T-helper 9 cell (primary cell): ENCODE measurements at places on chromosomes 13 and 19.
A peak's percentile ranks its signal among the peaks of the same experiment; 100 is the strongest.

GRCh38 chr13:57636816-57637215 lies 5.3 kb downstream of the PCDH17 start:
- no peak for DNase-seq

DNA sequence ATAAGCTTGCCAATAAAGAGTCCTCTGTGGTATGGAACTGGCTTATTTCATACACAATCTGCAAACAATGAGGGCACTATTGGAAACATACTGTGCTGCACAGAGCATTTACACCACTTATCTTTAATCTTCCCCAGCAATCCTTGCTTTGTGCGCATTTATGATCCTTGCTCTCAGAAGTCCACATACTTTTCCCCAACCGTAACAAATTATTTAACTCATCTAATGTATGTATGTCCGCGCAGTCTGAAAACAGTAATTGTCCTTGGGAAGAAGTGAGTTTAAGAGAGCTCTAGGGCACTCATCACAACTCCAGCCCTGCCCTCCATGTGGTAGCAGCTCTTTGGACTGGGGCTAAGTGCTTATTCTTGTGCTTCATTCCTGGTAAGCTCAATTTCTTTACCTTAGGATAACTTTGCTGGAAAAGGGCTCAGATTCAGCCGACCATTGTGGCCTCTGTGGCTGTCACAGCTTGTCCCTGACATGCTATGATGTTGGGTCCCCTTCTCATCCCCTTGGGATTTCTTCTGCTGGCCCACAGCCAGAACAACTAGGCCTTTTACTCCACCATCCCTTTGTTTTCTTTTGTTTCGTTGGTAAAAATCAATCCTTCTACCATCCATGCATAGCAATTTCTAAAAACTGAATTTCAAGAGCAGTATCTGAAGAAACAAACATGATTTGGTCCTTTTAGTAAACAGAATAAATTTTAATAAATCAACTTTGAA lies 152.7 kb downstream of the TNFRSF19 start:
- DNase-seq: no peak

- no peak for DNase-seq
Measured at GRCh38 chr13:35255241-35255640, 221.2 kb downstream of the MAB21L1 start.

GRCh38 chr13:110352735-110353134 lies 45.7 kb downstream of the COL4A2 start:
- DNase-seq: no peak

- DNase-seq: no peak
Measured at GRCh38 chr19:35037716-35038622, 3.6 kb upstream of the HPN start.

GRCh38 chr13:46303742-46304385 lies 83.2 kb downstream of the RUBCNL start:
- no peak for DNase-seq

DNA sequence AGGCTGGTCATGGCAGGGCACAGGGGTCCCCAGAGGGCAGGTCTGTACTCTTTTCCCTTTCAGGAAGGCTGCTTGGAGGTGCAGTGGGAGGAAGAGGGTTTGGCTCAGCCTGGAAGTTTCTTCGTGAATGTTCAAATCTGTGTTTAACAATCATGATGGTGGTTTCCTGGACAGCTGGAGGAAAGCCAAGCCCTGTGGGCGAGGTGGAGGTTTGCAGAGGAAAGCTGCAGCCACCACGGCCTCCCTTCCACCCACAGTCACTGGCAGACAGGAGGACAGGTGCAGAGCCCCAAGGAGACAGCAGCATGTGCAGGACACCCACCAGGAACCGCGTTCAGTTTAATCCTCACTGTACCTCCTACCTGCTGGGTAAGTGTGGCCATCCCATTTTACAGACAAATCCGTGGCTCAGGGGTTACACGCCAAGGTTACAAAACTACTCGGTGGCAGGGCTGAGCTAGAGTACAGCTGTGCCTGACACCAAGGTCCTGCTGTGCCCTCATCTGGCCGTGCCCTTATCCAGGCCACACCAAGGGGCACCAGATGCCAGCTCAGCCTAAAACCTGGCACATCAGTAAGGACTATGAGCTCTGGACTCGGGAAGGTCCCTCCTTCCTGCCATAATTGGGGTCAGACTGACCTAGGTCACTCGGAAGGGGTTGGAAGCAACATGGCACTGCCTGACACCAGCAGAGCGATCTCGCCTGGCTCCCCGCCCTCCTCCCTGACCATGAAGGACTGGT lies 34.1 kb downstream of the SUGP2 start:
- no peak for DNase-seq

DNA sequence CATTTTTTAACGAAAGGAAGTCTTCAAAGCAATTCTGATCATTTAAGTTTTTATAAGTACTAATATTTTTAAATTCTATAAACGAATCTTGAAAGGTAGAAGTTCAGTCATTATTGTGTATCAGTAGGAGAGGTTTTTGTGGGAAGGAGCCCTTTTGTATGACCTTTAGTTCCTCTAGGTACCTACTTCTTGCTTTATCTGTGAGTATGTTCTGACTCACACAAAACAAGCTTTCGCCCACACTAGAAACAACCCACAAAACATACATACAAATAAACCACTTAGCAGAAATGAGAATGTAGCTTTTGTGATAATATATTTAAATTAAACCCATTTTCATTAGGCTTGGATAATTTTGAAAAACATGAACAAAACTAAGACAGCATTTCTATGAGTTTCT lies 27.8 kb downstream of the ERCC5 start:
- no peak for DNase-seq

DNA sequence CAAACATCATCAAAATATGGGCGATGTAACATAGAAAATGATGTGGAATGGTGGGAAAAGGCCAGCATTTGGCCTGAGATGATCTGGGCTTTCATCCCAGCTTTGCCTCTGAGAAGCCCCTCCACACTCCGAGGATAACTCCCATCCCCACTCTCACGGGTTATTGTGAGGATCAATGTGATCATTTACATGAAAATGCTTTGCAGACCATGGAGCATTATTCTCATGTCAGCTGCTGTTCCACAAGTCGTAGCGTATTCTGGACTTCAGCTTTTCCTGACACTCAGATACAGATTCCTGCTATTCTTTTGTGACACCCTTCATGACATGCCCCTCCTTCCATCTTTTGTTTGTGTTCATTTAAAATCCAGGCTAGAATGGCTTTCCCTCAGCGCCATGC lies 86.5 kb downstream of the NUFIP1 start:
- DNase-seq: no peak

DNA sequence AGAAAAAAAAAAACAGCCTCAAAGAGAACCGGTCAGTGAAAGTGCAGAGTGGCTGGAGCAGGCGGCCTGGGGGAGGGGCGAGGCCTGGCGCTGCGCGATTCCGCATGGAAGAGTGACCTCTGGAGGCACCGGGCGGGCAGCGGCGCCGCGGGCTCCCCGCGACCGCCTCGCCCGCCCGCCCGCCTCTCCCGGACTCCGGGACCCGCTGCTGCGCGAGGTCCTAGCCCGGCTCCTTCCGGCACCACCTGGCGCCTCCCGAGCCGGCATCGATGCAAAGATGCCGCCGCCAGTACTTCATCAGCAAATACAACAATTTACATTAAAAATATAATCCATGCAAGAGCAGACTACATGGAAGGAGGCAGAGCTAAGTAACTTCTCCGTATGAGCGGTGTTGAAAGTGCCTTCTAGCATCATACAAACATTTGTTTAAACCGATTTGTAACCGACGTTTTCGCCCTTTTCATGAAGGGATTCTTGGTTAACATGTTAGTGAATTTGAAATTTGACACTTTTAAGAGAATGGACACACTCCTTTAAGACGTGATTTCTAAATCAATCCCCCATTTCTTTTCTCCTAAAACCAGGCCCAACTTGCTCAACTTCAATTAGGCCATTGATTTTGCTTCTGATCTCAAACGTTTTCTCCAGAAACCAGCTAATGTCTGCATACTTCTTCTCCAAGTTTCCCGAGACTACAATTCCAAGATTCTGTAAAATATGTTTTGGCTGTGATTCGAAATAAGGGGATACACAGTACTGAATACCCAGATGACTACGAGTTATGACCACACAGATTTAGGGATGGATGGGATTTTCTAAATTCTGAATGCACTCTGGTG lies 2.1 kb downstream of the EFNB2 start:
- DNase-seq: peak; percentile 1

GRCh38 chr13:41588899-41589298 lies 131.5 kb downstream of the RGCC start:
- no peak for DNase-seq

DNA sequence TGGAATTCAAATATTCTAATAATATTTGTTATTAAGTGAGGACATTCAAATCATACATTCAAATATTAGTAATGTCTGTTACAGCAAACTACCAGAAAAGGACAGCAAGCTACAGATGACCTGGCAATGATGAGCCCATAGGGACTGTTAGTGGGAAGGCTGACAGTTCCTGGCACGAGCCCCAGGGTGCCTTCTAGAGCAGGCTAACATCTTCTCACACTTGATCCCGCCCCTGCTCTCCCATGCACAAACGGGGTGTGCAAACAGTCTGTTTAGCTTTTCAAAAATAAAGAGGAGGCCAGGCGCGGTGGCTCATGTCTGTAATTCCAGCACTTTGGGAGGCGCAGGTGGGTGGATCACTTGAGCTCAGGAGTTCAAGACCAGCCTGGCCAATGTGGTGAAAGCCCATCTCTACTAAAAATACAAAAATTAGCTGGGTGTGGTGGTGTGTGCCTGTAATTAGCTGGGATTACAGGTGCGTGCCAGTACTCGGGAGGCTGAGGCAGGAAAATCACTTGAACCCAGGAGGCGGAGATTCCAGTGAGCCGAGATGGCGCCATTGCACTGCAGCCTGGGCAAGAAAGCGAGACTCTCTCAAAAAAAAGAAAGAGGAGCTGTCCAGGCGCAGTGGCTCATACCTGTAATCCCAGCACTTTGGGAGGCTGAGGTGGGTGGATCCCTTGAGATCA lies 9.6 kb upstream of the GARRE1 start:
- no peak for DNase-seq

DNA sequence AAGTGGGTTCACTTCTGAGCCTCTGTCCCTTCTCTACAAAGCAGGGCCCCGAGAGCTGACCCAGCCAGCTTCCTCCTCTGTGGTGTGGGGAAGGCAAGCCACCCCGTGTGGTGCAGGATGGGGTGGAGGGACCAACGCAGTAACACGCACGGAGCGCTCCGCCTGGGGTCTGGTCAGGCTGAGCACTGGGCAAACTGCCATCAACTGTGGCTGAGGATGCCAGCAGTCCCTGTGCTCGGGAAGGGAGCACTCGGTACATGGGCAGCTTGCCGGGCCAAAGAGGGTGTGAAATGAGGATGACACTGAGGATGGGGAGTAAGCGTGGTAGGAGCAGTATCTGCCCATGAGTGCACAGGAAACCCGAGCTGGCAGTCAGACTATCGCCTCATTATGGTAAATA lies 7.6 kb upstream of the GMIP start:
- DNase-seq: no peak

DNA sequence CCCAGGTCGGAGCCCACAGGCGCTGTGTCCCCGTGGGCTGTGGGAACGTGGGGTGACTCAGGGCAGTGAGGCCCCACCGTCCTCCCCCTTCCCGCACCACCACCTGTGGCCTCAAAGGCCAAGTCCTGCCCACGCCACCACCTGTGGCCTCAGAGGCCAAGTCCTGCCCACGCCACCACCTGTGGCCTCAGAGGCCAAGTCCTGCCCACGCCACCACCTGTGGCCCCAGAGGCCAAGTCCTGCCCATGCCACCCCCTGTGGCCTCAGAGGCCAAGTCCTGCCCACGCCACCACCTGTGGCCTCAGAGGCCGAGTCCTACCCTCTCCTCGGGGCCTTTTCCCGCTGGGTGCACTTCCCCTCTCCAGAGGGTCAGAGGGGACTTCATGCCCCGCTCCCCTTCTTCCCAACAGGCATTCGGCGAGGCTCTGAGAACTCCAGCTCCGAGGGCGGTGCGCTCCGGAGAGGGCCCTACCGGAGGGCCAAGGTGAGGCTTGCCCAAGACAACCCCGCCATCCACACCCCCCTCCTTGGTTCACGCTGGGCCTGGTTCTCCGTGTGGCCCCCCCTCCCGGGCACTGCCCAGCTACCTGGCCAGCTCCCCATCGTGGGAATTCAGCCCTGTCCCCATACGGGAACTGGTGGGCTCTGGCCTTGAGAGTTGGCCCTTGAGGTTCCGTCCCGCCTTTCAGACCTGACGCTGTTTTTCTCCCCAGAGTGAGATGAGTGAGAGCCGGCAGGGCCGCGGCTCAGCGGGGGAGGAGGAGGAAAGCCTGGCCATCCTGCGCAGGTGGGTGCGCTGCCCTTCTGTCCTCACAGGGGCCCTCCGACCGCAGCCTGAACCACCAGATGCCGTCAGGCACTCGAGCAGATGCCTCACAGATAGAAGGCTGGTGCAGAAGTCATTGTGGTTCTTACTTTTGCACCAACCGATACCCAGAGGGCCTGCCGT lies 27.4 kb upstream of the F7 start:
- DNase-seq: no peak

- no peak for DNase-seq
Measured at GRCh38 chr13:36674337-36675212, 755 bp downstream of the SERTM1 start.

- no peak for DNase-seq
Measured at GRCh38 chr19:47109541-47110375, 3.8 kb downstream of the ZC3H4 start.

DNA sequence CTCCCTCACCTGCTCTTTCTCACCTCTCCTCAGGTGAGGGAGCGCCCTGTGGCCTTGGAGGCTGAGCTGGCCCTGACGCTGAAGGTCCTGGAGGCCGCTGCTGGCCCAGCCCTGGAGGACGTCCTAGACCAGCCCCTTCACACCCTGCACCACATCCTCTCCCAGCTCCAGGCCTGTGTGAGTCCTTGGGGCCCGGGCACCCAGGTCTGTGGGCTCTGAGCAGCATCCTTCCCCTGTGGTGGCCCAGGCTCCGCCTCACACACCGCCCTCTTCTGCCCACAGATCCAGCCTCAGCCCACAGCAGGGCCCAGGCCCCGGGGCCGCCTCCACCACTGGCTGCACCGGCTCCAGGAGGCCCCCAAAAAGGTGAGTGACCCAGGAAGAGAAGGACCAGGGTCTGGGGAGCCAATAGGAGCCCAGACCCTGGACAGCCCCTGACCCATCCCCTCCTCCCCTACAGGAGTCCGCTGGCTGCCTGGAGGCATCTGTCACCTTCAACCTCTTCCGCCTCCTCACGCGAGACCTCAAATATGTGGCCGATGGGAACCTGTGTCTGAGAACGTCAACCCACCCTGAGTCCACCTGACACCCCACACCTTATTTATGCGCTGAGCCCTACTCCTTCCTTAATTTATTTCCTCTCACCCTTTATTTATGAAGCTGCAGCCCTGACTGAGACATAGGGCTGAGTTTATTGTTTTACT lies 1.9 kb downstream of the IFNL1 start:
- DNase-seq: peak; percentile 43

GRCh38 chr19:34172661-34173192 lies 423 bp downstream of the LSM14A start:
- peak; percentile 6 for DNase-seq

- no peak for DNase-seq
Measured at GRCh38 chr13:53068585-53069520, 40.2 kb downstream of the OLFM4 start.

DNA sequence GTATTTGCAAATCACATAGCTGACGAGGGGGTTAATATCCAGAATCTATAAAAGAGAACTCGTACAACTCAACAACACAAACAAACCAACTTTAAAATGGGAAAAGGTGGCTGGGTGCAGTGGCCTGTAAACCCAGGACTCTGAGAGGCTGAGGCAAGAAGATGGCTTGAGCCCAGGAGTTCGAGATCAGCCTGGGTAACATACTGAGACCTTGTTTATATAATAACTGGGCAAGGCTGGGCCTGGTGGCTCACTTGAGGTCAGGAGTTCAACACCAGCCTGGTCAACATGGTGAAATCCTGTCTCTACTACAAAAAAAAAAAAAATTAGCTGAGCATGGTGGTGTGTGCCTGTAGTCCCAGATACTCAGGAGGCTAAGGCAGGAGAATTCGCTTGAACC lies 21.8 kb upstream of the TM6SF2 start:
- DNase-seq: no peak

- DNase-seq: no peak
Measured at GRCh38 chr19:35872180-35872579, 3.8 kb downstream of the APLP1 start.
